ENCODE measurements at places on chromosomes 3 and 15.

DNA sequence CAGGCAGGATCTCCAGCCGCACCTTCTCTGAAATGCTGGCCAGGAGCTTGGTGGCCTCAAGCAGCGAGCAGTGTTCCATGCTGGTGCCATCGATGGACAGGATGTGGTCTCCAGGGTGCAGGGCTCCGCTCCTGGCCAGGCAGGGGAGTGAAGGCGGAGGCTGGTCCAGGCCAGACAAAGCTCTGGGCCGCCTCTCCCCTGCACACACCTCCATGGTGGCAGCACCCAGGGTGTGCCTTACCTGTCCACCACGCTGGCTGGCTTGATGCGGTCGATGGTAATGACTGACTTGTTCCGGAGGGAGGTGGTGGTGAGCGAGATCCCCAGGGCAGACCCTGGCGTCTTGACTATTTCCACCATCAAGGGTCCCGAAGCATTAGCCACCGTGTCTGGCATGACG is 20.0 kb downstream of the GRIP2 start:
- DNase-seq, result no peak

- no peak for DNase-seq
Observed at GRCh38 chr15:28886431-28887338, 911 bp downstream of the APBA2 start.

- no peak for DNase-seq
Observed at GRCh38 chr3:98705694-98706093, 57.4 kb upstream of the ST3GAL6 start.

DNA sequence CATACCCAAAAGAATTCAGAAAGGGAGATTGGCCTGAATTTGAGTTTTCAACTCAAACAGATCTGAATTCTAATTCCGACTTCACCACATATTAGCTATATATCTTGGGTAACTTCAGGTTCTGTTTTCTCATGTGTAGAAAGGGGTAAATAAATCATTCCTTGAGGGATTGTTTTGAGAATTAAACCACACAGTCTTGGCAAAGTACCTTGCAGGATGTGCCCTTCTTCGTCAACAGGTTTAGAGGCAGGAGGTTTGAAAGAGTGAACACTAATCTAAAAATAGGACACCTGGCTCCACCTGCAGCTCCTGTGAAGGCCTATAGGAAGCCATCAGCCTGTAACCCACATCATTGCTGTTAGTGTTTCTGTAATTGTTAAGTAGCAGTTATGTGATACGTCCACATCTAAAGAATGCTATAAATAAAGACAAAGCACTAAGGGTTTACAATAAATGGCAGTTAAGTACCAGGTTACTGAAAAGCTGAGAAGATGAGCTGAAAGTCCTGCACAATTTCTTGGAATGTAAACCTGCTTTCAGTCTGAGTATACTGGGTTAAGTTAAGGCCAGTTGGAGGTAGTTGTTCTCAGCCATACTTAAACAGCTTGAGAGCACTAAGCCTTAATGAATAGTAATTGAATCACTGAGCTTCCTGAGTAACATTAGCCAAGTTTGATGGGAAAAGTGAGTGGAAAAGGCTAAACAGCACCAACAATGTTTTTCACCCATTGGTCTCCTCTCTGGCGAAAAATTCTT is 6.0 kb downstream of the CCDC80 start:
- no peak for DNase-seq

- no peak for DNase-seq
Observed at GRCh38 chr3:175913286-175913685, 1054.2 kb downstream of the NAALADL2 start.

- DNase-seq, result no peak
Observed at GRCh38 chr3:171388527-171388926, 71.7 kb downstream of the TNIK start.

GRCh38 chr3:177811835-177812234 is 614.6 kb upstream of the TBL1XR1 start:
- DNase-seq, result no peak

DNA sequence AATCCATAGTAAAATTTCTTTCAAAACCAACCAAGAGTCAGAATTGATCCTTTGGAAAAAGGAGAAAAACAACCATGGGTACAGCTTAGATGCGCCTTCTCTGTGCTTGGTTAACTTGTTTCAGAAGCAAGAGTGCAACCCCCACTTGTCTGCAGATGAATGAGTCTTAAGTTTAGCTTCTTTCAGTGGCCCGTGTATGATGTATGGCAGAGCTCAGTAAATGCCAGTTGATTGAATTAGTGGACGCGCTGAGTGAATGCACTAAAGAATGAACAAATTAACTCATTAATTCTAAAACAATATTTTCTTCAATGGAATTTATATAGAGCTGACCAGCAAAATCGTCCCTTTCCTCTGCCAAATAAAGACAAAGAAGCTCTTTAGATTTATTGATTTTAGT is 67.0 kb upstream of the ARHGEF3 start:
- no peak for DNase-seq

DNA sequence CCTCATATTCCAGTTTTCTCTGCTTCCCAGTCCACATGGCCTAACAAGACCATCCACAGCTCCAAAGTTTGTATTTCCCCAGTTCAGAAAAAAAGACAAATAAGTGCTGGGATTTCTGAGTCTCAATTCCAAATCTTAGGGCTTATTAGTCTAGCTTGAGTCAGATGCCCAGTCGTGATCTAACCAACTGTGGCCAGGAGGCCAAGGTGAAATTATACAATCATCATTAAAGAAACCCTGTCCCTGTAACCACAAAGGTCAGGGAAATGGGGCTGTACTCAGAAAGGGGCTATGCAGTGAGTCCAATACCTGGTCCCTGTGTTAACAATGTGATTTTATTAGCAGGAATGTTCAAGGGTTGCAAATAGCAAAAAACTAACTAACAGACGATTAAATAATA is 40.5 kb upstream of the MITF start:
- DNase-seq, result no peak

DNA sequence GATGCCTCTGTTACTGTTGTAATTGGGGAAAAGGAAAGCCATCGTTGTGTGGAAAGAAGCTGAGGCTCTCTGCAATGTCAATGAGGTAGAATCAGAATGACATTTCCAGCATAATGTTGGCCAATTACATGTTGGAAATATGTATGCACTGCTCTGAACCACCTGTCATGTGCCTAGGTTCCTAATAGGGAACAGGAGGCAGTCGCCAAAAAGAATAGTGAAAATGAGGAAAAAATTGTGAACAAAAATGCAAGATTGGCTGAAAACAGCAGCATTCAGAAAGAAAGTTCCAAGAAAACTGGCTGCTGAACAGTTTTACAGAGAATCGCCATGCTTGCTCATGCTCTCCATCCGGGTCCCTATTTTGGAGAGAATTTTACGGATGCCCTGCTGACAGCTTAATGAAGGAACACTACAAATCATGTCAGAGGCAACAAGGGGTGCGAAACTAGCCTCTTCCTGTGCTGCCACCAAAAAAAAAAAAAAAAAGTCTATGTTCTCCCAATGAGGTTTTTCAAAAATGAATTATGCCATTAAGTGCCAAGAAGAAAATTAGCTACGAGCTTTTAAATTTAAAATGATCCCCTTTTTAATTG is 305.9 kb upstream of the ARRDC4 start:
- no peak for DNase-seq

- no peak for DNase-seq
Observed at GRCh38 chr3:171548917-171549316, 88.7 kb upstream of the TNIK start.

Measured in neuronal stem cell (in vitro differentiated cells).